ENCODE measurements at places on chromosomes 11 and 22. TPM values are rescaled to one million over a fixed set of nuclear protein-coding genes. Genes with fewer than 3 reads are reported as not detected.
A peak's percentile ranks its signal among the peaks of the same experiment; 100 is the strongest.

GRCh38 chr11:134756811-134757540 lies 344.9 kb upstream of the B3GAT1 start:
- DNase-seq: no peak

The OR2AT4 gene
- under 0.01 TPM for total RNA-seq

The PIM3 gene
- 87.7 TPM for total RNA-seq

GRCh38 chr11:69102732-69103615 lies 52.8 kb upstream of the SMIM38 start:
- peak; percentile 32 for DNase-seq

DNA sequence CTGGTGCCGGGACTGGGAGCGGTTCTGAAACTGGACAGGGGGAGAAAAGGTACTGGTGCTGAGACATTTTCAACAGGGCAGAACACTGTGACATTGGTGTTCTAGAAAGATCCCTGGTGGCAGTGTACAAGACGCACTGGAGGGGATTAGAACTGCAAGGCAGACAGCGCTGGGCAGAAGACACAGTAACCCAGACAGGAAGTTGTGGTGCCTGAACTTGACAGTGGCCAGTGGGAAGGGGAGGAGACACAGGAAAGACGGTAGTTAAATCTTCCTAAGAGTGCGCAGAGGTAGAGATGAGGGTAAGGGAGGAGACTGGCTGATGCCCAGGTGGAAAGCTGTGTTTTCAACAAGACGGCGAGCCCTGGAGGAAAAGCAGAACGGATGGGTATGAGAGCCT lies 24.5 kb downstream of the FAM227A start:
- DNase-seq: no peak

The PLEKHB1 gene
- not detected for total RNA-seq

DNA sequence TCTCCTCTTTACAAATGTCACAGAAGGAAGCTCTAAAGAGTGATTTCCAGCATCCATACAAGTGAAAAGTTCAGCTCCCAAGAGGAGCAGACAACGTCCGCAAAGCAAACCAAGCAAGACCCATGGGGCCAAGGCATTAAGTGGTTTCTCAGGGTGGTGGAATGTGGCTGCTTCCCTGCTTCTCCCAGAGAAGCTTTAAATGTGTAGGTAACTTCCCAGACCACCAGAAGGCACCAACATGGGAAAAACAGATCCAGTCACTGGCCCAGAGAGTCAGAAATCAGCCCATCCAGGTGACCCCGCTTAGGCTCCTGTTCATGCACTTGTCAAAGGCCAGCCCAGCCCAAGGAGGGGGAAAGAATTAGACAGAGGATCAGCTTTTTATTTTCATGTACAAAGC lies 13.3 kb upstream of the PHF21A start:
- no peak for DNase-seq

DNA sequence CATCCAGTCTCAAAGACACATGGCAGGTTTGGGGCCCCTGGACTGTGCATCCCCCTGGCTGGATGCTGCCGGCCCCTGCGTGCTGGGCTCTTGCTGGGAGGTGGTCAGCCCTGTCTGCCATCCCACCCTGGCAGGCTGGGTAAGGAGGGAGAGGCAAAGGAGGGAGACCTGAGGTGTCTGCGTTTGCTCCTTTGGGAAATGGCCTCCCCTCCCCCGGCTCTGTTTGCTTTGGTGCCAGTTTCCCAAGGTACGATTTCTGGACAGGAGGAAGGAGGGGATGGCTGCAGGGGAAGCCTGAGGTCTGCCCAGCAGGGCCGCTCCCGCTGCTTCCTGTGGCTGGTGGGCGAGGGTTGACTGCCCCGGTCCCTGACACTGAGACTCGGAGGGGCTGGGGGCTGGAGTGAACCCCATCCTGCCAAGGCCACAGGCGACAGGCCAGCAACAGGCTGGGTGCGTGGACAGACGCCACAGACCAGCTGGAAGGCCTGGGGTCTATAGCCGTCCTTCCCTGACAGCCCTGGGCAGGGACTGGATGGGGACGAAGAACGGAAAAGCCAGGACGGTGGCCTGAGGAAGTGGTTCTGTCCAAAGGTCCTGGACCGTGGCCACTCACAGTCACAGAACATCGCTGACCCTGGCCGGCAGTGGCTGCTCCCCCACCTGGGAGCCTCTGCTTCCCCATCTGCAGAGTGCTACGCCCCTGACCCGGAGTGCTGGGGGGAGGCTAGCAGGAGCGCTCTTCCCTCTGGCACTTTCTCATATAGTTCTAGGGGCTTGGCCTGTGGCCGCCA lies 38.0 kb downstream of the OSBPL5 start:
- no peak for DNase-seq

The IGF2 gene
- total RNA-seq: 0.45 TPM

DNA sequence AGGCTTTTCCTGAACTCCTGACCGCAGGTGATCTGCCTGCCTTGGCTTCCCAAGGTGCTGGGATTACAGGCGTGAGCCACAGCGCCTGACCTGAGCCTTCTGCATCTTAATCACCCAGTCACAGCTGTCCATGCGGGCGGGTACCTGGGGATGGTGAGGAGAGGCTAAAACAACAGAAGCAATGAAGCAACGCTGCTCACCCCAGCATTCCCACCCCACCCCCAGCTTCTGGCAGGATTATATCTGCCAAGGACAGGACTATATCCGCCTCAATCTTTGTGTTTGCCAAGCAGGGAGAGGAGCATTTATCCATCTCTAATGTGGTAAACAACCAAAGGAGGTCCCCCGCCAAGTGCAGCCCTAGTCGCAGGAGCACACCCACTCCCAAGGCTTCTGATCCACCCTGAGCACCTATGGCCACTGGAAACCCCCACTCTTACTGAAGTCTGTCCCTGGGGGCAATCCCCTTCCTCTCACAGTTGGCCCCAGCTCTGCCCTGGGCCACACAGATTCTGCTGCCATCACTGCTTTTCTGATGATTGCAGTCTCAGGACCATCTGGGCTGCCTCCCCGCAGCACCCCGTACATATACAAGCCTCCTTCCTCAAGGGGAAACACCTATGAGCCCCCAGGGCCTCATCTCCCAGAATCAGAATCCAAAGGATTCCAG lies 8.8 kb upstream of the LGALS2 start:
- DNase-seq: no peak

GRCh38 chr22:37681556-37682049 lies 4.5 kb upstream of the NOL12 start:
- peak; percentile 83 for DNase-seq

DNA sequence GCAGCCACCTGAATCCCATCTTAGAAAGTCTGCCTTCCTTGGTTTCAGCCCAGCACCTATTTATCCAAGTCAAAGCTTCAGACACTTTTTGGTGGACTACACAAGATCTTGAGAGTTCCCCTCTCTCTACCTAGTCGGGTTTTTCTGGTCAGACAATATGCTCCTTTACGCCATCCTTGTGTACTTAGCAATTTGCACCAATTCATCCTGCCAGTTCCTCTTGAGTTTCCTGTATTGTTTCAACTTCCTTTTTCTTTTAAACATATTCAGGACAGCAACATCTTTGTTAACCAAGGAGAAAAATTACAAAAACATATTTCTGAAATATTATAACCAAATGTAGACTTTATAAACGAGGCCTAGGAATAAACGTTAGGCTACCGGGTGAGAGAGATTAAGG lies 368.2 kb upstream of the CADM1 start:
- no peak for DNase-seq

DNA sequence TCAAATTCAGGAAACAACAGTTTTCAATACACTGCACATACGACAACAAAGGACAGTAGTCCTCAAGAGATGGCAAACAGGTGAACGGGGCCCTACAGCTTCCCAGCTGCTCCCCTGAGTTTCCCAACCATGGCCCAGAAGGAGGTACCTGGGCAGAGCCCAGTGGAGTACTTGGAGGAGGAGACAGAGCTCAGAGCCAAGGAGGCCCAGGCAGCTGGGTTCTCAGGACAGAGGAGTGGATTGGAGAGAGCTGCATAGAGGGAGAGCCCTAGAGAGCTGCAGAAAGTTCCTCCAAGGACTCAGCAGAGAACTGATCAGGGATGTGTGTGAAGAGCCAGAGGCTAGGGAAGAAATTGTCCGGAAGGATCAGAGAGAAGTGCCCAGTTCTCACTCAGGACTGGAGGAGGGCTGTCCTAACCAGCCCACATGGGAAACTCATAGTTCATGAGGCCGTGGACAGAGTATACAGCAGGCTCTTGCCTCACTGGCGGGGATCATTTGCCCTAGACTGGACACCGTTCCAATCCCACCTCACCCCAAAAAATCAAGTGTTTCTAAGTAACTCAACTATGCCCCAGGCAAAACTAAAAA lies 7.6 kb upstream of the ASCL2 start:
- no peak for DNase-seq

The OR6T1 gene
- total RNA-seq: not detected

GRCh38 chr11:74950374-74950969 lies 1.4 kb downstream of the SPCS2 start:
- DNase-seq: no peak

GRCh38 chr22:40331706-40332105 lies 14.6 kb upstream of the ADSL start:
- DNase-seq: no peak

The FGF19 gene
- total RNA-seq: not detected

GRCh38 chr22:32020117-32020516 lies 22.9 kb upstream of the SLC5A1 start:
- DNase-seq: peak; percentile 88

The TESMIN gene
- 1.2 TPM for total RNA-seq

DNA sequence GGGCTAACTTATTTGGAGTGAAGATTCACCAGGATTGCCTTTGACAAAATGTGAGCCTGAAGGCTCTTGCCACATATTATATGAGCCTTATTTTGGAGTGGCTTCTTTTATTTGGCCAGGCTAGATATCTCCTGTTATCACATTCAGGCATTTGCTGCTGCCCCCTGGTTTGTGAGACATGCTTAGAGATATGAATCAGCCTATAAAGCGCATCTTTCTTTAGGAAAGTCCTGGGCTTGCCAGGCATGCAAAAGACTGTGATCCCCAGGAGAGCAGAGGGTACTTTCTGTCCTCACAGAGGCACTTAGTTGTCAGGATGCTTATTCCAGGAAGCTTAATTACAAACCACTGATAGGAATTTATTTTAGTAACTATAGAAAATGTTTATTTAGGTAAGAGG lies 333.3 kb downstream of the FAT3 start:
- peak; percentile 8 for DNase-seq

DNA sequence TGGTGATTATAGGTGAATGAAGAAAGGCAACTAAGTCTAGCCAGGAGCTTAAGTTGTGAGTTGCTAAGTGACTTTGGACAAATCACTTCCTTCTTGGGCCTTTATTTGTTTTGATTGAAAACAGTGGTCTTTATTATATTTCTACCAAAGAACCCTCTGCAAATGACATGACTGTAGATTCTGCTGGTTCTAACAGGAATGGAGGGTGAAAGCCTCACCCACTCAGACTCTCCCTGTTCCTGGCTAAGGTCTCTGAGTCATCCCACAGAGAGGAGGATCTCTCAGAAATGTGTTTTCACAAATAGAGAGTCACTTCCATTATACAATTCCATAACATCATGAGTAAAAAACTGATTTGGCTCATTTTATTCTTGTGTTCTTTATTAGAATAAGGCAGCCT lies 583.9 kb upstream of the LRRC4C start:
- no peak for DNase-seq

DNA sequence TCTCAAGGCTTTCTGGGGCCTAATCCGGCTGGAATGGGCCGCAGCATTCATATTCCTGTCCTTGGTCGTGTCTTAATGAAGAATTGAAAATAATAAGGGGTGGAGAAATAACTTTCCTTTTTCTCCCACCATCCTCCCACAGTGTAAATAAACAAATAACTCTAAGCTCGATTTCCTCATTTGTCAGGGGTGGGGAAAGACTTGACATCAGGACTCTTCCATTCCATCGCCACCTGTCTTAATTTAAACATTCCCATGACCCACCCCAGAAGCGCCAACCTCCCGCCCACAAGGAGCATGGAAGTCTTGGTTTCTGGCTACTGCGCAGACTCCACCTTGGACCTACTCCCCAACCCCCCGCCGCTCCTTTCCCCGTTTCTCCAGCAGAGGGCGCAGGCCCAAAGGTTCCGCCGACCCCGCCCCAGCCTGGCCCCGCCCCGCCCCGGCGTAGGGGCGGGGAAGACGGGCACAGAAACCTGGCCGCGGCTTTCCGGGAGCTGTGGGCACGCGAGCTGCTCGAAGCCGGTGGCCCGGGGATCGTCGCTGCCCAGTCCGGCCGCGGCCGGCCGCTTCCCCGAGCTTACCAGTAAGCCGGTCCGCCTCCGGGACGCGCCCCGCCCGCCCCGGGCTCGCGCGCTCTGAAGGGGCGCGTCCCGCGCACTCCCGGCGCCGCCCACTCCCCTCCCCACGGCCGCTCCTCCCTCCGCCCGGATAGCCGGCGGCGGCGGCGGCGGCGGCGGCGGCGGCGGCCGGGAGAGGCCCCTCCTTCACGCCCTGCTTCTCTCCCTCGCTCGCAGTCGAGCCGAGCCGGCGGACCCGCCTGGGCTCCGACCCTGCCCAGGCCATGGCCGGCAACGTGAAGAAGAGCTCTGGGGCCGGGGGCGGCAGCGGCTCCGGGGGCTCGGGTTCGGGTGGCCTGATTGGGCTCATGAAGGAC lies at the start of gene CBL:
CBL (plus strand) TSS at position 766 of the 937 bp plus-strand sequence; CDS start at position 845, 79 bp downstream.
- peak; percentile 92 for DNase-seq

- DNase-seq: peak; percentile 50
These were observed 61.7 kb downstream of the ETS1 start for GRCh38 chr11:128525411-128526243.

DNA sequence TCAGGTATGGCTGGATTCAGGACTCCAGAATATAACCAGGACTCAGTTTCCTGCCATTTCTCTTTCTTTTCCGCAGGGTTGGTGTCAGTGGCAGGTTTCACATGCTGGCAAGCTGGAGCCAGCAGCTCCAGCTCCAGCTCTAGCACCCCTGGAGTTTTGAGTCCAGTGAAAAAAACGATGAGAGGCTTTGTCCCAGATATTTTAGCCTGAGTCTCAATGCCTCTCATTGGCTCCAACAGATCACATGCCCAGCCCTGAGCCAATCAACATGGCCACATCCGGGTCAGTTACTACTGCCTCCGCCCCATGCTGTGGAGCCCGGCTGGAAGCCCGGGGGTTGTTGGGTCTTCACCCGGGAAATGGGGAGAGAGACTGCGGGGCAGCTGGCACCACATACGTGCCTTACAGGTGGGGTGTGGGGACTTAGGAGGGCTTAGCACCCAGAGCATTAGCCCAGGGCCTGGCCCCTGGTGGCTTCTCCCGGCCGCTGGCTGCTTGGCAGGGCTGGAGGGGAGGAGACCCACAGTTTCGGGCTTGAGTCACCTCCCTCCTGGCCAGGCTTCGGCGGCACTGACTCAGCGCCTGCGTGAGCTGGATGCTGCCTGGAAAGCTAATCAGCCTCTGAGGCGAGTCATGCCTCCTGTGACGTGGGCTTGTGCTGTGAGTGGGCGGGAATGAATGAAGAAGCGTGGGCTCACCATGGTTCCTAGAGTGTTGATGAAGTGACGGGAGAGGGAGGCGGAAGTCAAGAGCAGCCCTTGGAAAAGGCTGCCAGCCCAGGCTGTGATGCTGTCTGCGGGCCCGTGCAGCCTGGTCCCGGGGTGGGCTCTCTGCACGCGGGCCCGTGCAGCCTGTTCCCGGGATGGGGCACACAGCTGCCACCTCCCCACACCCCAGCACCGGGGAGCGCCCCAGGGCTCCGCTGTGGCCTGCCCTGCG lies 15.3 kb upstream of the MRTFA start:
- peak; percentile 100 for DNase-seq

All from Daoy (cell line).